Endothelial cell of umbilical vein (primary cell): ENCODE measurements at places on chromosomes 7 and 10. TPM values are rescaled to one million over a fixed set of nuclear protein-coding genes. Genes with fewer than 3 reads are reported as not detected.

NEBL gene
- 0.66 and 0.83 TPM in 2 replicates for total RNA-seq

FAM241B gene
- total RNA-seq = not detected in 2 replicates

DNA sequence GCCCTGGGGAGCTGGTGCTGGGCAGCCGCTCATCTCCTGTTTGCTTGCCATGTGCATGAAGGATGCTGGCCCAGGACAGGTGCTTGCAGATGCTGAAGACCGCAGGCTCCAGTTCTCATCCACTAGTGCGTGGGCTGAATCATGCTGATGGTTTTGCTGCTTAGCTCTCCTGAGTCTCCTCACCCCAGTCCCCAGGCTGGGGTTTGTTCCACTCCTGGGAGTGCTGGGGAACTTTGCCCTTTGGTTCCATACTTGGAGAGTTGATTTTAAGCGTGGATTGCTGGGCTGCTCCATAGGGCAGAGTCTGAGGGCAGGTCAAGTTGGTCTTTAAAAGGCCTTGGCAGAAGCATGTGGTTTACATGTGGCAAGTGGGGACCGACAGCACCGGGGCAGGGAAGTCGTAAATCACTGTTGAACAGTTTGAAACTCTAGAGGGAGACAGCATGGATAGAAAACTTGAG, 9.1 kb downstream of the DYNC2I1 start:
- no peaks in the 10 kb centered on the region for H3K36me3 ChIP-seq
- peaks cover 4% of the 10 kb centered on the region for H3K4me1 ChIP-seq
- H3K27me3 ChIP-seq = no peaks in the 10 kb centered on the region
- no peak overlapping the region for H3K27ac ChIP-seq

DNA sequence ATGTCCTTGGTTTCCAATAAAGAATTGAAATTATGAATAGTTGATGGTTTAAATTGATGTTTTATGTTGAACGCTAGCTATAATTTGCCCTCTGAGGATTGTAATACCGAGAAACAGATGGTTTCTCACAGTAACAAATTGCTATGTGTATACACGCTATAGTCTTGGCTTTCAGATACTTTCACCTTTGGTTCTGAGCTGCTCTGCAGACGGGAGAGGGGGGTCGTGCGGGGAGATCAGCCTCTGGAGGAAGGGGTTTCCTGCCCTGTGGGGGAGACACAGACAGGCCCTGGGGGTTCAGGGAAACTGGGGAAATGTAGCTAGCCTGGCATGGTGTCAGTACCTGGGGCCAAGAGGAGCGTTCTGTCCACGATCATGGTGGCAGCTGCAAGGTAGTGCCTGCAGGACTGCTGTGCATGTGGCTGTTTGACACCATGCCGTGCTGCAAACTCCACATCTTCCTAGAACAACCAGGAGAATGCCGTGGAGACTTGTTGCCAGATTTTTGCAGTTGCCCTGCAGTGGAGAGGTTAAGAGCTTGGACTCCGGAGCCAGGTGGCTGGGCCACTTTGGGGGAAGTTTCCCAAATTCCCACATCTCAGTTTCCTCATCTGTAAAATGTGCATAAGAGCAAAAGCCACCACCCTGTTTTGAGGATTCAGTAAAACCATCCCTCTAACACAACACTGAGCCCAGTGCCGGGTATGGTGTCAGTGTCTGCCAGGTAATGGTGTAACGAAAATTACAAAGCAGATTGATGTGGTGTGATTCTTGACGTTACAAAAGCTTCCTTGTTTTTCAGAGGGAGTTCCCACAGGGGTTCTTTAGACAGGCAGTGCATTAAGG, 167.9 kb downstream of the CUX1 start:
- H3K4me1 ChIP-seq = no peaks in the 10 kb centered on the region
- no peak for DNase-seq
- no peaks in the 10 kb centered on the region for H3K36me3 ChIP-seq
- no peak overlapping the region for H3K4me3 ChIP-seq
- H3K27me3 ChIP-seq = no peaks in the 10 kb centered on the region

FAM13C gene
- 0.67 TPM in 1 of 2 replicates, not detected in the other for total RNA-seq

NPC1L1 gene
- not detected in 2 replicates for total RNA-seq

GRCh38 chr10:11303361-11304170, 285.9 kb downstream of the CELF2 start:
- no peaks in the 10 kb centered on the region for H3K27me3 ChIP-seq
- H3K36me3 ChIP-seq = no peaks in the 10 kb centered on the region
- H3K4me1 ChIP-seq = no peaks in the 10 kb centered on the region
- no peak overlapping the region for H3K4me3 ChIP-seq

DNA sequence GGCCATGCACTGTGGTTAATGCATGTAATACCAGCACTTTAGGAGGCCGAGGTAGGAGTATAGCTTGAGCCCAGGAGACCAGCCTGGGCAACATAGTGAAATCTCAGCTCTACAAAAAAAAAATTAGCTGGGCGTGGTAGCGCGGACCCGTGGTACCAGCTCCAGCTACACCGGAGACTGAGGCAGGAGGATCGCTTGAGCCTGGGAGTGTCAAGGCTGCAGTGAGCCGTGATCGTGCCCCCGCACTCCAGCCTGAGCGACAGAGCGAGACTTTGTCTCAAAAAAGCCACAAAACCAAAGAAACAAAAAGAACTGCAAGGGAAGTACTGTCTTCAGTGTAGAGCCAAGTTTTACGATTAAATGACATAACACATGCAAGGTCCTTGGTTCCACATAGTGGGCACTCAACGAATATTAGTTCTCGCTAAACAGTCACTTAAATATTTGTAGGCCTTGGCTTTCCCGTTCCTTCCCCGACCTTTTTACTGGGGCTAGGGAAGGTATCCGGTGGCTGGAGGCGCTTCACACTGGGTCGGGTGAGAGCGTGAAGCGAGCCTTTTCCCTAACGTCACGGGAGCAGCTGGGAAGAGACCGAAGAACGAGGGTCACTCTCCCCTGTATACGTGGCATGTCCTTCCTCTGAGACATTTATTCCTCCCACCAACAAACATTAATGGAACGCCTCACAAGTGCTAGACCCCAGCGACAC, 993 bp upstream of the SND1 start:
- H3K36me3 ChIP-seq = no peaks in the 10 kb centered on the region
- H3K4me3 ChIP-seq = peak overlapping the region; percentile 94
- H3K4me1 ChIP-seq = peaks cover 28% of the 10 kb centered on the region
- peaks cover 2% of the 10 kb centered on the region for H3K27me3 ChIP-seq

- H3K27ac ChIP-seq = peak overlapping the region; percentile 66
- peak; percentile 19 for DNase-seq
- H3K4me3 ChIP-seq = peak overlapping the region; percentile 70
- H3K36me3 ChIP-seq = no peaks in the 10 kb centered on the region
- no peaks in the 10 kb centered on the region for H3K27me3 ChIP-seq
Measured at GRCh38 chr10:6164271-6165095, 38.2 kb upstream of the PFKFB3 start.

GRCh38 chr7:20595971-20596370, 19.5 kb upstream of the ABCB5 start:
- peak overlapping the region; percentile 62 for H3K27ac ChIP-seq
- H3K27me3 ChIP-seq = no peaks in the 10 kb centered on the region
- H3K4me3 ChIP-seq = no peak overlapping the region
- peaks cover 32% of the 10 kb centered on the region for H3K4me1 ChIP-seq
- no peak for DNase-seq
- no peaks in the 10 kb centered on the region for H3K36me3 ChIP-seq

GRCh38 chr10:129207297-129207696, 259.7 kb upstream of the MGMT start:
- no peaks in the 10 kb centered on the region for H3K4me1 ChIP-seq
- no peaks in the 10 kb centered on the region for H3K27me3 ChIP-seq
- DNase-seq = no peak
- H3K27ac ChIP-seq = no peak overlapping the region

DNA sequence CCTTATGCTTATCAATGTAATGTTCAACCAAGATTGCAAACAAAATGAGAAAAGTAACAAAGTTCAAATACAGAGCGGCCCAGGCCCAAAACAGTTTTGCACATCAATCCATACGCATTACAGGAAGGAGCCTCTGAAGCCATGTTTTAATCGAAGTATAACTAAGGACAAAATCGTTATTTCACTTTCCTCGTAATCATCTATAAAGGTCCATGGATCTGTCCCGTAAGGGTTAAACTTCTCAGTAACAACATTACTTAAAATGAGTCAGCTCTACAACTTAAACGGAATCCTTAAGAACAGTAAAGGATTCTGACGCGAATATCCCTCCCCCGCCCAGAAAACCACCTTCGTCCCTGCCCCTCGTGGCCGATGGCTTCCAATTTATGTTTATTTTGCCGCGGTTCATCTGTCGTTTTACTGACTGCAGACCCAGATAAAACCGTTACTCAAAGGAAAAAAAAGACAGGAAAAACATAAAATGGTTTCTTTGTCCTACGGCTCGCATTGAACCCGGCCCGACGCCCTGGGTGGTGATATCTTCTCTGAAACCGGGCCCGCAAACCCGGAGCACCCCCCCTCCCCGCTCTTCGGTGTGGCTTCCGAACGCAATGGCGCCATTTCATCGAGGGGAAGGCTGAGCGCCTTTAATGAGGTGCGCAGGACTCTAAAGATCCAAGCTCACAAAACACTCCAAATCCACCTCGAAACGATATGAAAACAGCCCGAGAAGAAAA, 1.1 kb downstream of the HNRNPA2B1 start:
- peak overlapping the region; percentile 97 for H3K27ac ChIP-seq
- H3K36me3 ChIP-seq = peaks cover 5% of the 10 kb centered on the region
- H3K4me1 ChIP-seq = peaks cover 40% of the 10 kb centered on the region
- H3K27me3 ChIP-seq = no peaks in the 10 kb centered on the region
- peak overlapping the region; percentile 98 for H3K4me3 ChIP-seq

DNA sequence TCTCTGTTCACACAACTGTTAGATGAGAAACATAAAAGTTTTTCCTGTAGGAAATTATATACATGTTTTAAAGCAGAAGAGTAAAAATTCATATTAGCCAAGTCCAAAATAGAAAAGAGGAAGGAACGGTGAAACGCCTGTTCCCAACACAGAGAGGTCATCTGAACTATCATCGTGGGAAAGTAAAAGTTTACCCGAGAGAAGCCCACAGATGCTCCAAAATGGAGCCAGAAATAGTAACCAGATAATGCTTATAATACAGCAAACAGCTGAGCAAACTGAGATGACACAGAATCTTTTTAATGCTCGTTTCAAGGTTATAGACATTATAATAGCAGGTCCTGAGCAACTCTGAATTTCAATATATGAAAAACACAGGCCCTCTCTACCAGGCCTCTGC, 24.5 kb downstream of the FRMD4A start:
- no peaks in the 10 kb centered on the region for H3K36me3 ChIP-seq
- no peak for DNase-seq
- no peaks in the 10 kb centered on the region for H3K4me1 ChIP-seq
- H3K27me3 ChIP-seq = peaks cover 38% of the 10 kb centered on the region

SVOPL gene
- not detected in 2 replicates for total RNA-seq

GIMAP5 gene
- total RNA-seq = 0.44 and 0.85 TPM in 2 replicates

- H3K4me3 ChIP-seq = no peak overlapping the region
- H3K36me3 ChIP-seq = no peaks in the 10 kb centered on the region
- H3K27me3 ChIP-seq = no peaks in the 10 kb centered on the region
Measured at GRCh38 chr10:12709000-12709401, 292.5 kb downstream of the CCDC3 start.

UNCX gene
- not detected in 2 replicates for total RNA-seq

- DNase-seq = no peak
- no peaks in the 10 kb centered on the region for H3K4me1 ChIP-seq
- no peak overlapping the region for H3K4me3 ChIP-seq
- no peaks in the 10 kb centered on the region for H3K27me3 ChIP-seq
Measured at GRCh38 chr10:75063461-75064230, 47.8 kb upstream of the SAMD8 start.

GRCh38 chr10:43852149-43852548, 203.5 kb upstream of the ZNF32 start:
- no peak for DNase-seq
- H3K4me3 ChIP-seq = no peak overlapping the region
- no peak overlapping the region for H3K27ac ChIP-seq
- peaks cover 1% of the 10 kb centered on the region for H3K27me3 ChIP-seq
- no peaks in the 10 kb centered on the region for H3K36me3 ChIP-seq

INMT gene
- not detected in 2 replicates for total RNA-seq

GRCh38 chr10:29998142-29998808, 61.1 kb downstream of the JCAD start:
- H3K4me3 ChIP-seq = no peak overlapping the region
- peak; percentile 84 for DNase-seq
- no peaks in the 10 kb centered on the region for H3K36me3 ChIP-seq
- no peak overlapping the region for H3K27ac ChIP-seq

ITPRID1 gene
- not detected in 2 replicates for total RNA-seq

GRCh38 chr10:52071814-52072213, 242.3 kb upstream of the DKK1 start:
- DNase-seq = no peak
- no peaks in the 10 kb centered on the region for H3K4me1 ChIP-seq
- no peak overlapping the region for H3K4me3 ChIP-seq

TAS2R5 gene
- total RNA-seq = 0.85 and 2.0 TPM in 2 replicates

PROSER2 gene
- 22.6 and 23.5 TPM in 2 replicates for total RNA-seq

SEMA3D gene
- total RNA-seq = 10.3 and 14.1 TPM in 2 replicates

- H3K4me3 ChIP-seq = no peak overlapping the region
- H3K4me1 ChIP-seq = no peaks in the 10 kb centered on the region
- H3K36me3 ChIP-seq = no peaks in the 10 kb centered on the region
- DNase-seq = no peak
- H3K27me3 ChIP-seq = no peaks in the 10 kb centered on the region
- H3K27ac ChIP-seq = no peak overlapping the region
Measured at GRCh38 chr7:119988401-119988800, 284.6 kb upstream of the KCND2 start.

RELN gene
- total RNA-seq = 0.15 and 1.4 TPM in 2 replicates

DNA sequence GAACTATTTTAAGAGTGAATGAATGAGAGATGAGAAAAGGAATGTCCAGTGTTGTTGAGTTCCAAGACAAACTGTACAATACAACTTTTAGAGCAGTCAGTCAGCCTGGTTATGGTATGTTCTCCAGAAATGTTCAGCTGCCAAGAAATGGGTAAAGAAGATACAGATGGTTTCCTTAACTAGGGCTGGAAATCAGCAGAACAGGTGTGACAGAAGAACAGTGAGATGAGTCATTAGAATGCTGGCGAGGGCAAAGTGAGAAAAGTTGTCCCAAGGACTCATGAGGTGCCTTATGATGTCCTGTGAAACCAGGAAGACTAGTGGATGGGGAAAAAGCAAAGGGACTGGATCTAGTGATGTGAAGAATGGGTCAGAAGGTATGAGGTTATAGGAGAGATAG, 20.8 kb upstream of the SEPTIN7 start:
- H3K4me3 ChIP-seq = no peak overlapping the region
- H3K27me3 ChIP-seq = peaks cover 6% of the 10 kb centered on the region
- no peak overlapping the region for H3K27ac ChIP-seq

- H3K4me3 ChIP-seq = no peak overlapping the region
- H3K27me3 ChIP-seq = no peaks in the 10 kb centered on the region
- H3K27ac ChIP-seq = no peak overlapping the region
Measured at GRCh38 chr7:70334871-70335270, 736.6 kb downstream of the AUTS2 start.

- no peaks in the 10 kb centered on the region for H3K27me3 ChIP-seq
- H3K4me1 ChIP-seq = no peaks in the 10 kb centered on the region
- H3K27ac ChIP-seq = no peak overlapping the region
- no peak overlapping the region for H3K4me3 ChIP-seq
Measured at GRCh38 chr7:104536956-104537355, 208.6 kb downstream of the LHFPL3 start.

- H3K27me3 ChIP-seq = no peaks in the 10 kb centered on the region
- H3K4me3 ChIP-seq = no peak overlapping the region
- no peak overlapping the region for H3K27ac ChIP-seq
- no peaks in the 10 kb centered on the region for H3K36me3 ChIP-seq
- H3K4me1 ChIP-seq = no peaks in the 10 kb centered on the region
Measured at GRCh38 chr10:80090121-80090520, 11.7 kb downstream of the TMEM254 start.

TFEC gene
- 7.9 TPM in 2 replicates for total RNA-seq
